ENCODE measurements at places on chromosomes 16 and 17.

DNA sequence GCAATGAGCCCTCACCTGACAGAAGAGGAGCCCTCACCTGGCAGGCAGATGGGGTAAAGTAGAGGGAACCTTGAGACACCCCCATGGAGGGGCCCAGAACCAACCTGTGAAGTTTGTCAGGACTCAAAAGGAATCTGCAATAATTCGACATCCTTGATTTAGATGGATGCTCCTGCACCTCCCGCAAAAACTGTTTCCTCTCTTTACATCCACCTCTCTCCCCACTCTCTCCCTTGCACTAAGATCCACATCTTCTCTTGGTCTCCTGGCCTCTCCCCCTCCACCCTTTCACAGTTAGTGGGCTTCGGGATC, 34.9 kb upstream of the RBFOX3 start:
- DNase-seq = no peak

DNA sequence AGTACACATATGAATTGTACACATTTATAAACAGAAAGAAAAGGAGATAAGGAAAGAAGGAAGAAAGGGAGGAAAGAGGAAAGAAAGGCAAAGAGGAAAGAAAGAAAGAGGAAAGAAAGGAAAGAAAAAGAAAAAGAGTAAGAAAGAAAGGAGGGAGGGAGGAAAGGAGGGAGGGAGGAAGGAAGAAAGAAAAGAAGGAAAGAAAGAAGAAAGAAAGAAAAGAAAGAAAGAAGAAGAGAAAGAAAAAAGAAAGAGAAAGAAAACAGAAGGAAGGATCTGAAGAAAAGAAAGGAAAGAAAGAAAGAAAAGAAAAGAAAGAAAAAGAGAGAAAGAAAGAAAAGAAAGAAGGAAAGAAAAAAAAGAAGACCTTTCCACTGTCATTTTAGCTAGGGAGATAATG, 571.4 kb upstream of the SALL1 start:
- no peak for DNase-seq

DNA sequence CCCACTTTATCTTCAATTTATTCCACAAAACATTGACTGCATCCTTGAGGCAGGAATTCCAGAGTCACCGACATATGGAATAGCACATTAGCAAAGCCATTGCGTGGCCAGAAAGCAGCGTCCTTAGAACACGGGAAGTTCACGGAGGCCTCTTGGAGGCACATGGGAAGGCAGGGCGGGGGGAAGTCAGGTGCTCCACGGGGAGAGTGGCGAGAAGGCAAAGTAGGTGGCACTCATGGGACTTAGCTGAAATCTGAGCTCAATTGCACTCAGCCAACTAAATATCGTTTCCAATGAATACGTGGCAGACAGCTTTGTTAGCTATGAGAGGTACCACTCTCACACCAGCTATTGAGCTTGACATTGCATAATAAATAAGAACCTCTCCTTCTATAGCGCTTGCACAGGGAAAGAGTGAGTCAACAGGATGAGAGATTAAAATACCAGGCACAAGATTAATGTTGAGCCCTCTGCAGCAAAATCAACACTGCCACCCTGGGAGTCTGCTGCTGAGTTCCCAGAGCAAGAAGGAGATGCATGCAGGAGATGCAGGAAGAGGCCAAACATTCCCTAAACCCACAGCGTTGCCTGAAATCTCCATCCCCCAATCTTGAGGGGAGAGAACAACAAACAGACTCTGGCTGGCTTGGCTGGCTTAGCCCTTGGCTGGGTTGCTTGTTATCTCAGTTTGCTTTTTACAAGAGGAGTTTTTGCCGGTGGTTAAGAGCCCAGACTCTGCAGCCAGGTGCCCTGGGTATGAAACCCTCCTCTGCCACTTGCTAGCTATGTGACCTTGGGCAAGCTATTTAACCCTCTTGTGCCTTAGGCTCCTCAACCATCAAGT, 28.8 kb downstream of the ABCC12 start:
- DNase-seq = no peak

GRCh38 chr17:16371742-16372141, 9.1 kb upstream of the UBB start:
- DNase-seq = no peak

DNA sequence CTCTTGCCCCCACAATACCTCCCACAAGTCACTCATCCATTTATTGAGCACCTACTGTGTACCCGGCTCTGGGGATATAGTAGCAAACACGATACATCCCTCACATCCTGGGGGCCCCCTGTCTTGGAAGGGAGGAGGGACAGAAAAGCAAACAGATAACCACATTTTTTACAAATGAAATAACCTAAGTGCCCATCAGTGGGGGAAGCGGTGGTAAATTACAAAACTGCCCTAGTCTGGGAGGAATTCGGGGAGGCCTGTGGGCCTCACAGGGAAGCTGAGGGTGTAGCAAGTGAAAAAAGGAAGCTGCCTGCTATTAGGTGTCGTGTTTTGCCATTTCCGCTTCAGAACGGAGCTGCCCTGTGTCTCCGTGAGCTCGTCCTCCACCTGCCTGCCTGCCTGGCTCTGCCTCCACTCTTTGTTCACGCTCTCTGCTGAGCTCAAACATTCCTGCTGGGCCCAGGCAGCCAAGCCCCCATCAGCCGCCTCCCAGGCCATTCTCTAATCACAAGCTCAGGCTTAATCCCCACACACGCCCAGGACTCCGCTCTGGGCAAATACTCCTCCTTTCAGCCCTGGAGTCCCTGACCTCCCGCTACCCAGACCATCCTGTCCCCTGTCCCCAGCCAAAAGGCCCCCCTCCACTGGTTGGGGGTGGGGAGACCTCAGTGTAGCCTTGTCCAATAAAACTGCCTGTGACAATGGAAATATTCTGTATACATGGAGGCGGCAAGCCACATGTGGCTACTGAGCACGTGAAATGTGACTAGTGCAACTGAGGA, 10.2 kb upstream of the SEC14L5 start:
- DNase-seq = no peak

All from tibial artery (tissue), 4 donors.